ENCODE measurements at places on chromosomes 12 and 14. TPM values are rescaled to one million over a fixed set of nuclear protein-coding genes. Genes with fewer than 3 reads are reported as not detected.

The CYP46A1 gene
- total RNA-seq = 5.5 TPM

The OR4E1 gene
- total RNA-seq = not detected

The GALC gene
- total RNA-seq = 35.6 TPM

The TDRD9 gene
- total RNA-seq = 2.2 TPM

The ZDHHC22 gene
- total RNA-seq = 5.6 TPM

The CLEC4C gene
- total RNA-seq = not detected

The OASL gene
- total RNA-seq = 0.59 TPM

The IFI27L1 gene
- total RNA-seq = 14.0 TPM

The RHOJ gene
- total RNA-seq = 18.6 TPM

The CLEC2B gene
- total RNA-seq = 13.7 TPM

Measured in spinal cord (tissue), 10 donors.